Left ventricle myocardium inferior (tissue), 1 donor: ENCODE measurements at places on chromosomes 5 and 9. TPM values are rescaled to one million over a fixed set of nuclear protein-coding genes. Genes with fewer than 3 reads are reported as not detected.

- no peak for DNase-seq
Observed at GRCh38 chr5:122498163-122498562, 186.1 kb downstream of the SNCAIP start.

DNA sequence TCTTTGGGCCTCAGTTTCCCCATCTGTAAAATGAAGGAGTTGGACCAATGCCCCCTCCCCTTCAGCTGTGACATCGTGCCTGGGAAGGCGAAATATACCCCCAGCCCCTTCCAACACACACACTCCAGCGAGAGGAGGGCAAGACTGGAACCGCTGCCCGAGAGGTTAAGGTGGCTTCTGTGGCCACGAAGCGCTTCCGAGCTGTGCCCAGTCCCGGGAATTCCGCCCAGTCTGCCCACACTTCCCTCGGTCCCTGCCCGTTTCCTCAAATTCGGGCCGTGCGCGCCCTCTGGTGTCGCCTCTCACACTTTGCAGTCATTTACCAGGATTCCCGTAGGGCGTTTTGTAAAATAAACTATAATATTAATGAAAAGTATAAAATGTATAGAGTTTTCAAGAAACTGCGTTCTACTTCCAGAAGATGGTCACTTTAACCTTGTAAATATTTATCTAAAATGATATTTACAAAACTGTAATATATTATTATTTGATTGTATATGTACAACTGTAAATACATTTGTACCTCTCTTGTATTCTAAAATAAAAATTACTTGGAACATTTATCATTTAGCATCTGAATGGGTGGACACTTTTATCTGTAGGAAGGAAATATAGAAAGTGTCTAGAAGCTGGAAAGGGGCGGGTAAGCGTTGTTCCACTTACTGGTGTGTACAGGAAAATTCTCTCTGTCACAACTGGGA, 11.0 kb upstream of the EXOSC2 start:
- DNase-seq, result peak; percentile 79

- DNase-seq, result no peak
Observed at GRCh38 chr5:95554331-95554646, 488 bp downstream of the SKIC3 start.

Gene CANX
- total RNA-seq, result 414 TPM

- DNase-seq, result no peak
Observed at GRCh38 chr5:15535938-15536337, 36.0 kb downstream of the FBXL7 start.

DNA sequence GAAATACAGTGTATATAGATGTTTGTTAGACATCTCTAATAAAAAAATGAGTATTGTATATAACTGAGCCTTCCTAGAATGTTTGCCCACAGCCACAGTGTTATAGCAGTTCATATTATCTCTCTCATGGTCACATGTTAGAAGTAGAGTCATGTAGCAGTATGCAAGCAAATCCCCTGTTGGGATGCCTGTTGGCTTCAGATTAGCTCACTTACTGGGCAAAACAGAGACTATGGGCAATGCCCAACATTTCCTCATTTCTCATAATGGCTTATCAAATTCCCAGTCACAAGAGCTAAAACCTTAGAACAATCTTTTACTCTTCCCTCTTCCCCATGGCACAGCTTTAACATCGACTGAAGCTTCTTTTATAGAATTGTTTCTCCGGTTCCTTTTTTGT, 27.0 kb upstream of the PDCD1LG2 start:
- no peak for DNase-seq

DNA sequence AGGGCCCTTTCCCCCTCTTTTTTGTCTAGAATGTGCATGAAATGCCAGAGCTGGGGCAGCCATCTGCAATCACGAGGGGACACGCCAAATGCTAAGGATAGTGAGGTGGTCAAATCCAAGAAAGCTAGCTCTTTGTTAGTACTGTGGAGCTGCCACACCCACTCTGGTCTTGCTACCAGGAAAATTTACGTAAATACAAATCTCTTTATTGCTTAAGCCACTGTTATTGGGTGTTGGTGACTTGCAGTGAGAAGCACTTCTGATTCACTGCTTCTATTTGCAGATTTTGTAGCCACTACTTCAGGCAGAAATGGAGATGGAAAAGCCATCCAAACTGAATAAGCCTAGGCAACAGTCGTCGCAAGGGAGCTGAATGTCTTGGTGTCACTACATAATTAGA, 25.6 kb upstream of the SUSD1 start:
- DNase-seq, result no peak

Gene FGF18
- total RNA-seq, result 30.4 TPM

DNA sequence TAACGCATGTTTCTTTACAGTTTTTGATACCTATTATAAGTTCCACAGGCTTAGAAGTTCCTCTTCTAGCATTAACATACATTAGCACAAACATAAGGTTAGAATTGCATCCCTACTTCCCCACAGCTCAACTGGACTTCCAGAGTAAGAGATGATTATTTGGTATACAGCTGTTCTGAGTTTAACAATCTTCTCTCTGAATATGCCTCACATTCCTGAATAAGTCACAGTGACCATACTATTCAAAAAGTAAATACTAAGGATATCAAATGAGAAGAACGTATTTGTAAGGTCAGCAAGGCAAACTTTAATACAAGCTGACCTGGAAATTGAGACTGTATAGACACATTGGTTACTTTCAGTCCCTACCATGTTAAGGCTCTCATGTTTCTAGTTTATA, 21.3 kb downstream of the NR6A1 start:
- DNase-seq, result no peak

- no peak for DNase-seq
Observed at GRCh38 chr9:131304676-131305355, 15.3 kb downstream of the PLPP7 start.

DNA sequence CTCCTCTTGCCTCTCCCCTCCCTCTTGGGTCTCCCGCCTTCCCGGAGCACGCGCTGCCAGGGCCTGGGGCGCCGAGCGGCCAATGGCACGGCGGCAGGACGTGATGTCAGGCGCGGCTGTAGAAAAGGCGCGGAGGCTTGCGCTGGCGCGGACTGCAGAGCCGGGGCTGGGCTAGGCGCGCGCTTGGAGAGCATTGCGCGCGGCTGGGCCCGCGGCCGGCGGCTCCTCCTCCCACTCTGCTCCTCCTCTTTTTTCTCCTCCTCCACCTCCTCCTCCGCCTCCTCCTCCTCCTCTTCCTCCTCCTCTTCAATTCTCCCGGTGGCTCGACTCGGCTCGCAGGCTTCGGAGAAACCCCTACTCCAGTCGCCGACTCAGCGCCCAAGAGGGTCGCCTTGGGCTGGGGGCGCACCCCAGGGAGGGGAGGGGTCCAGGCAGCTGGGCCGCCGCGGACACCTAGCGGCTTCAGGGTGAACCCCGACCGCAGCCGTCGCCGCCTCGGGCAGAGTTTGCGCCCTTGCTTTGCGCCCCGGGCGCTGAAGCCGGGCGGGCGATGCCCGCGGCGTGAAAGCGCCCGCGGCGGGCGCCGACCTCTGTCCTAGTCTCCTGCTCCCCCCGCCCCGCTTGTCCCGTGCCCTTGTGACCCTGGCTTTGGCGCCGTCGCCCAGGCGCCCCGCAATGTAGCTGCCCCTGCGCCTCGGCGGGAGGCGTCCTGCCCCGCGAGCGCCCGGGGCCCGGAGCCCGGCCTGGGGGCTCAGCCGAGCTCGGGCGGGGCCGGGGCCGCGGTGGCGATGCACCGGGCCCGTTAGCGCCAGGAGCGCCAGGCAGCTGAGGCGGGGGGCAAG, at the start of gene LHX2:
TSS of gene LHX2 (plus strand) at position 309 of the 842 bp plus-strand sequence. CDS start 581 bp downstream, outside the sequence.
- DNase-seq, result peak; percentile 73

Gene LCNL1
- 11.7 TPM for total RNA-seq

- DNase-seq, result no peak
Observed at GRCh38 chr5:137887831-137888230, 1.4 kb upstream of the PKD2L2 start.

- no peak for DNase-seq
Observed at GRCh38 chr5:100828071-100828897, 74.8 kb downstream of the ST8SIA4 start.
